GF-D8 (cell line): ENCODE measurements at places on chromosomes 3 and 15.

- no peak for DNase-seq
Measured at GRCh38 chr15:74593122-74593521, 22.5 kb upstream of the CLK3 start.

DNA sequence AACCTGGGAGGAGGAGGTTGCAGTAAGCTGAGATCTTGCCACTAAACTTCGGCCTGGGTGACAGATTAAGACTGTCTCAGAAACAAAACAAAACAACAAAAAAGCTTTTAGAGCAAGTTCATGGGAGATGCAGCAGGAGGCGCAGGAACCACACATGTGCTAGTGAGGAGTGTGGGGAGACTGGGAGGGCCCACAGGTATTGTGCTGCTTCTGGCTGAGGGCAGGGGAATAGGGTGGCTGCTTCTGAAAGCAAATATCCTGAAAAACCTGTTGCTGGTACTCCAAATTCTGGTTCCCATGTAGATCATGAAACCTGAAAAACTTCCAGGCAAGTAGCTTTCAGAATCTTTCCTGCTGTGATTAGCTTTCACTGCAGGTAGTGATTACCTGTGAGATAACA lies 22.1 kb downstream of the TYRO3 start:
- no peak for DNase-seq

GRCh38 chr3:58683466-58683865 lies 16.9 kb upstream of the FAM3D start:
- DNase-seq: no peak

GRCh38 chr15:74961616-74962015 lies 5.0 kb upstream of the RPP25 start:
- DNase-seq: no peak

DNA sequence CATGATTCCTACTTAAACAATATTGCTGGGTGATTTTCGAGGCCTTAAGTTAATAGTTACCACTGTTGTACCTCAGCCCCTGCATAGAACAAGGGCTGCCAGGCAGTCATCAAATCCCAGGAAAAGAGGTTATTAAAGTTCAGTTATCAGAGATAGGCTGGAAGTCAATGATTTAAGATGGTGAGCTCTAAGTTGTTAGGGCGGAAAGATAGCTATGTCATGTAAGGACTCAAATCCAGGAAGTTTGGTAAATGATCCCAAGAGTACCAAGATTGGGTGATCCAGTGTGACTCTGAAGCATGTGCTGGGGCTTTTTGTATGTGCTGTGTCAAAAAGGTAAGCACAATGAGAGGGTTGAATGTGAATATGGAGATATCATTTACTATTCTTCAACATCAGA lies 287.9 kb downstream of the NLGN1 start:
- DNase-seq: no peak

GRCh38 chr15:29348336-29348914 lies 78.8 kb upstream of the NSMCE3 start:
- DNase-seq: no peak

DNA sequence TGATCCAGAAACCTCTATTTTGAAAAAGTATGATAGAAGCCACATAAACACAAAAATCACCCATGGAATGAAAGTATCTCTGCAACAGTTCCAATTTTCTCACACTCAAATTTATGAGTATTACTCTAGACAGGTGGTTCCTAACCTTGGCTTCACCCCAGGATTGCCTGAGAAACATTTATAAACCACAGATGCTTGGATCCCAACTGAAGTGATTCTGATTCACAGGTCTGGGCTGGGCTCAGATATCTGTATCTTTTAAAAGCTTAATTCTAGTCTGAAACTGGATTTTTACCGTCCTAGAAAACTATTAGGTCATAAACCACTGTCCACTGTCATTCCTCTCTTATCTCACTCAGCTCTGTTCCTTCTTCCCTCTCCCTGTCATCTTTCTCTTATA lies 7.4 kb upstream of the SST start:
- no peak for DNase-seq

GRCh38 chr3:184814214-184814613 lies 2.2 kb downstream of the VPS8 start:
- DNase-seq: peak; percentile 71

DNA sequence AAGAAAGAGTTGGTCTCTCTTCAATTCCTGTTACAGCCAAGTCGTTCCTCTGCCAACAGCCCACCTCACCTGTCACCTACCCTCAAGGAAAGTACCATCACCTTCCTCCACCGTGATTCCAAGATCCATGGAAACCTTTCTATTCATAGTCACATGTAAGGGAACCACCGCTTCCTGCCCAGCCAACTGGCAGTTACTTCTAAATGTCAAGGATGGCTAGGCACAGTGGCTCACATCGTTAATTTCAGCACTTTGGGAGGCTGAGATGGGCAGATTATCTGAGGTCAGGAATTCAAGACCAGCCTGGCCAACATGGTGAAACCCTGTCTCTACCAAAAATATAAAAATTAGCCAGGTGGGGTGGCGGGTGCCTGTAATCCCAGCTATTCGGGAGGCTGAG lies 82.8 kb downstream of the FOXP1 start:
- no peak for DNase-seq
